ENCODE measurements at places on chromosomes 6 and 20.

DNA sequence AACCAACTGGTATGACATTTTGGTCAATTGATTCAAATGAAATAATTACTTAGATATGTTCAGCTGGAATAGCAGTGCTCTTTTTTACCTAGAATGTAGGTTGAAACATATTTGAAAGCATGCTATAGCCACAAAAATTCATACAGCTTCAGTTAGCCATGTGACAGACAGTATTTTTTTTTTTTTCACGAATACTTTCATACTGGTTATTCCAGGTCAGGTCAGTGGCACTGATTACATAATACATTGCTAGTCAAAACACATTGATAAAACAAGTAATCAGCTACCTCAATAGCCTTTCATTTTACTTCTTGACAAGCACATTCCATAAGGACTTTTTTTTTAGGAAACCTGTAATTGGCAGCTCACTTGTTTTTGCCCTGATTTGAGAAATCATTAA lies 222.6 kb downstream of the EYA4 start:
- DNase-seq = no peak

DNA sequence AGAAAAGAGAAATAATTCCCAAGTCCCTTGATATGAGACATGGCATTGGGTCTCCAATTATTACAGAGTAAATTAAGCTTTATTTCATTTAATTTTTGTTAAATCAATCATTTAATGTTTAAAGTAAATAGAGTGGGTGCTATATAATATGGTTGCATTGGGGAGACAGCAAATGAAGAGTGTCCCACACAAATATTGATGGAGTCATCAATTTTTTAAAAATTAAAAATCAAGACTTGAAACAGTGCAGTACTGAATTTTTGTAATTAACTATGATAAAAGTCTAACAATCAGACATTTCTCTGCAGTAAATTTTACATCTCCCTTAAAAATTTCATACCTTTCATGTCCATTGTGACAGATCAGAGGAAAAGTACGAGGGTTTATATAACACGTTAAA lies 193.9 kb upstream of the ID4 start:
- no peak for DNase-seq

- peak; percentile 99 for DNase-seq
Measured at GRCh38 chr6:84764332-84765049, at the start of gene TBX18. TSS of gene TBX18 (minus strand) at chr6:84764598. CDS start at chr6:84764181, 417 bp downstream.

- DNase-seq = no peak
Measured at GRCh38 chr6:28765978-28766351, 157.8 kb downstream of the TRIM27 start.

DNA sequence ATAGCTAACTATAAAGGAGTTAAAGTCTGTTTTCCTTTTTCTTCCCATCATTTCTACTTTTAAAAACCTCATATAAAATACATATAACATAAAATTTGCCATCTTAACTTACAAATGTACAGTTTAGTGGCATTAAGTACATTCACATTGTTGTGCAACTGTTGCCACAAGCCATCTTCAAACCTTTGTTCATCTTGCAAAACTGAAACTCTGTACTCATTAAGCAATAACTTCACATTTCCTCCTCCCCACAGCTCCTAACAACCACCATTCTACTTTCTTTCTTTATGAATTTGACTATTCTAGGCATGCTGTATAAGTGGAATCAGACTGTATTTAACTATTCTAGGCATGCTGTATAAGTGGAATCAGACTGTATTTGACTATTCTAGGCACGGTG lies 4.5 kb downstream of the CCDC170 start:
- DNase-seq = no peak
